ENCODE measurements at places on chromosomes 4 and X.

DNA sequence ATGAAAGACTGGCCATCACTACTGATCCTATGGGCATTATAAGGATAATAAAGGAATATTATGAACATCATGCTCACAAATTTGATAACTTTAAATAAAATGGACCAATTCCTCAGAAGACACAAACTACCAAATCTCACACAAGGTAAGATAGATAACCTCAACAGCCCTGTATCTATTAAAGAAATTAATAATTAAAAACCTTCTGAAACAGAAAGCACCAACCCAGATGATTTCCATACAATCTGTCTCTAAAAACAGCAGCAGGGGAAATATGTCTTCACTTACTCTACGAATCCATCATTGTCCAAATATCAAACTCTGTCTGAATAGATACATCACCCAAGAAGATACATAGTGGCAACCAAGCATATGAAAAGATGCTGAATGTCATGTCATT, 55.2 kb downstream of the LCORL start:
- DNase-seq: no peak

DNA sequence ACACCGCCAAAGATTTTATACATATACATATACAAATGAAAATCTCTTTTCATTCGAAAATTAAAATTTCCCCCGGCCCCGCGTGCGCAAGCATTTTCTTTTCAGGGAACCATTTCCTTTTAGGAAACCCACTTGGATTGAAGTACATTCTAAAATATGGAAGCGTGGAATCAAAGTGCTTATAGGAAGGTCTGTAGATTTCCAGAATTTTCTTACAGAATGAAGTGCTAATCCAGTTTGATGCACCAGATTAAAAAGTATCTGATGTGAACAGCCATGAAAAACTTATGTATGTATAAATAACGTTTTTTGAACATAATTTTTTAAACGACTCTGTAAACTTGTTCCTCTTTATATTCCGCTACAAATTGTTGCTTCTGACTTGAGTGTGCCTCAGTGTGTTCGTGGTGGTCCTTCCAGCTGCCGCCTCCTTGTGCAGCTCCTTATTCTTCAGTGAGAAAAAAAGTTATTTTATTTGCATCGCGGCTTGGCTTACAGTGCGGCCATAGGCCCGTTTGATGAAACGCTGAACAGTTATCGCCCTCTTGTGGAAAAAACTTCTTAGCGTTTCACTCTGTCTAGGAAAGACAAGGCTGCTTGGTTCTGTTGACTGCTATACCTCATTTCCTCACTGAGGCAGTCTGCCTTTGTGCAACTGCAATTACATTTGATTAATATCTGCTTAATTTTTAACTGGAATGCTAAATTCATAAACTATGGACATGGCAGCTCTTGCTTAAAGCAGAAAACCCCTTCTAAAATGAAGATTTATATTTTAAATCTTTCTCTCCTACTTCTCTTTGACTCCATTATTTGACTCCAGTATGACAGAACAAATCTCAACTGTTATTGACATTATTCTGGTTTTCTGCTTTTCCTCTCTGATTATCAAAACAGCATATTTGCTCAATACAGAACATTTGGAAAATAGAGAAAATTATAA, 4.7 kb upstream of the NKX6-1 start:
- DNase-seq: no peak

DNA sequence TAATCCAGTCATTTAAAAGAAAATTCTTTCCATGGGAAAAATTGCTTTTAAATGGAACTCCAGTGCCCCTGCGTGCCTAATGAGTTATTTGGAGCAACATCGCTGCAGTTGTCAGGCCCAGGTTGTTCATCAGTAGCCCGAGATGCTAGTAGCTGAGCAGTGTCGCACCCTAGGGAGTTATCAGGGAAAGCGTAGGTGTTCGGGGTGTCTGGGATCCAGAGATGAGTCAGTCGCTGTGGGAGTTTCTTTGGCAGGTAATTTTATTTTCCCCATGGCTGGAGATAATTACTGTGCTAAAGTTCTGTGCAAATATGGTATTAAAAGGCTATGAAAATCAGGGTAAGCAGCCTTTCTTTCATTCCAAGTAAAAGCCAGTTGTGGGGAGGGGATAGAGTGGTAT, 49.4 kb downstream of the ANXA3 start:
- no peak for DNase-seq

- no peak for DNase-seq
Observed at GRCh38 chr4:24887881-24888430, 24.9 kb downstream of the CCDC149 start.

DNA sequence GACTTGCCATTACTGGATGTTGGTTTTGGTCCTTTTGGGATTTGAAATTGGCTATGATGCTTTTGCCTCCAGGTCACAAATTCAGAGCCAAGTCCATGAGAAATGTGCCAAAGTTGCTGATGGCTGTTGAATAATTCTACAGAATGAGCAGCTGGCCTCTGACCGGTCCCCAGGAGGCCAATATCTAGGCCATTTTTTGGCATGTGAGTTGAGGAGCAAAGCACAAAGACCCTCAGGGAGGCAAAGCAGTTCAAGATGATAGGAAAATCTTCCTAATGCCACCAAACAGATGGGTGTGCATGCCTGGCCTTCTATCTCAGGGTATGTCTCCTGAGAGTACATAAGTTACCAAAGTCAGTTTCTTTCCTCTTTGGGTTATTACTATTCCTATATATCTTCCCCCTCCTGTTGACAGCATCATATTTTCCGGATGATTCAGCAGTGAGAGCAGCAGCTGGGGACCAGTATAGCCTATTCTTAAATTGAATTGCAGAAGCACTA, 44.4 kb downstream of the SEL1L3 start:
- no peak for DNase-seq

DNA sequence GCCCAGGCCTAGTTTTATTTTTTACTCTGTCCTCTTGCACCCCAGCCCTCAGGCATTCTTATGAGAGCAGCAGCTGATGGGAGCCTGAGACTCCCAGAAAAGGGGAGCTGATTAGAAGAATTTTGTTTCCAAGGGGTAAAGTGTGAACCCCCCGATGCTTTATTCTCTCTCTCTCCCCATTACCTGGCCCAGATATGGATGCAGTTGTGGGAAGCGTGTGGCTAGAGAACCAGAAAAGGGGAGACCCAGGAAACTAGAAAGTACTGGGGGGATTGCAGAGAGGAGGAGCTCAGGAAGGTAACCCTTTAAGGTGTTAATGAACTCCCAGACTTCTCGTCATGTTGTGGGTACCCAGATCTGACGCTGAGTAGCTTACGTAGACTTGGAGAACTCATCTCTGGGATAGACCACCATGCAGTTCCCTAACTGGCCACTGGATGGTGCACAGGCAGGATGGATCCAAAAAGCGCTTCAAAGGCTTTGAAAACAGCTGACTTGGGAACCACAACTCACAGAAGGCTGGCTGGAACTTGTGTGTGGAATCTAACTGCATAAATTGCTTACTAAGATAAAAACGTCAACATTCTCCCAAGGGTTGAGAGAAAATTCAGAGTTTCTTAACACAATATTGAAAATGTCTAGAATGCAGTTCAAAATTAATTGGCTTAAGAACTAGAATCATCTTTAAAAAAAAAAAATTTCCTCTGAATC, 64.7 kb downstream of the TBC1D14 start:
- DNase-seq: peak; percentile 89

GRCh38 chr4:6095023-6095752, 77.0 kb upstream of the C4orf50 start:
- DNase-seq: no peak

- DNase-seq: no peak
Observed at GRCh38 chr4:169940460-169940859, 85.7 kb downstream of the MFAP3L start.

DNA sequence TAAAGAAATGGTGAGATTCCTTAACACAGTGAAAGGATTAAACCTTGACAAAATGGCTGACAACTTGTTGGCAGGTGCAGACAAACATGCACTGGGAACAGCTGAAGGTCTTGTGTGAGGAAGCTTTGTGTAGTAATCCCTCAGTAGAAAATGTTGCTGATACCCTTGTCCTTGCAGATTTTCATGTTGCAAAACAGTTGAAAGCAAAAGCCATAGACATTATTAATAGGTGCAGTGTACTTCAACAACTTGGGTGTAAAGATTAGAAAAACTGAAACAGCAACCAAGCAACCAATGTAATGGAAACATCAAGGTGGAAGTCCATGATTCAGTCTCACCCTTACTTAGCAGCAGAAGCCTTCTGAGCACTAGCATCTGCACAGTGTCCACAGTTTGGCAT, 29.8 kb downstream of the UGT2B7 start:
- no peak for DNase-seq

GRCh38 chr4:40118861-40119260, 62.2 kb downstream of the N4BP2 start:
- no peak for DNase-seq

DNA sequence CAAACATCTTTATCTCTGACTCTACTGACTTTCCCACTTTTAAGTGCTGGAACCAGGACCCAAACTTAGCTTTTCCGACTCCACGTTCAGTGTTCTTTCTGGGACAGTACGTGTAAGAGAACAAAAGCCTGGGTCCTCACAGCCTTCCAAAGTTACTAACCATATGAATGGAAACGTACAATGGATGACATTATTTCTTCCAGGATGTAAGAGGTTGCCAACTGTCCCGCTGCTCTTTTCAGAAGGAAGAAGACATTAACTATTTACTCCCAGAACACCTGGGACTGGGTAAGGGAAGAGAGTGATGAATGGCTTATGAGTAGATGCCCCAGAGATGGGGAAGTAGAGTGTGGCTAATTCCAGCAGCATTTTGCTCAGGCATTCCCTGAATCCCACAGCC, 114.7 kb downstream of the TRAPPC11 start:
- no peak for DNase-seq

DNA sequence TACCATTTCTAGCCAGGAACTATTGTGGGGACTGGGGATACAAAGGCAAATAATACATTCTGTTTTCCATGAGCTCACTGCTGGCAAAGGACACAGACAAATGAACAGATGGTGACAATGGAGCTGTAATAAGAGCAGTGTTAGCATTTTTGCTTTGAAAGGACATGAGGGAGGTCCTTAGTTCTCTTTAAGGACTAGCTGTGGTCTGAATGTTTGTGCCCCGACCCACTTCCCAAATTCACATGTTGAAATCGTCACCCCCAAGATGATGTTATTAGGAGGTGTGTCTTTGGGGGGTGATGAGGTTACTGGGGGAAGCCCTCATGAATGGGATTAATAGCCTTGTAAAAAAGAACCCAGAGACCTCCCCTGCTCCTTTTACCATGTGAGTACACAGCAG, 30.3 kb downstream of the CCNG2 start:
- DNase-seq: no peak

GRCh38 chr4:123651066-123651465, 254.5 kb downstream of the SPRY1 start:
- DNase-seq: no peak

- no peak for DNase-seq
Observed at GRCh38 chrX:106621836-106622235, 10.1 kb downstream of the RADX start.

- no peak for DNase-seq
Observed at GRCh38 chr4:101022151-101023024, 324.9 kb downstream of the PPP3CA start.

- no peak for DNase-seq
Observed at GRCh38 chr4:123783151-123783790, 386.7 kb downstream of the SPRY1 start.

- DNase-seq: no peak
Observed at GRCh38 chrX:100880368-100880767, 6.2 kb upstream of the NOX1 start.

DNA sequence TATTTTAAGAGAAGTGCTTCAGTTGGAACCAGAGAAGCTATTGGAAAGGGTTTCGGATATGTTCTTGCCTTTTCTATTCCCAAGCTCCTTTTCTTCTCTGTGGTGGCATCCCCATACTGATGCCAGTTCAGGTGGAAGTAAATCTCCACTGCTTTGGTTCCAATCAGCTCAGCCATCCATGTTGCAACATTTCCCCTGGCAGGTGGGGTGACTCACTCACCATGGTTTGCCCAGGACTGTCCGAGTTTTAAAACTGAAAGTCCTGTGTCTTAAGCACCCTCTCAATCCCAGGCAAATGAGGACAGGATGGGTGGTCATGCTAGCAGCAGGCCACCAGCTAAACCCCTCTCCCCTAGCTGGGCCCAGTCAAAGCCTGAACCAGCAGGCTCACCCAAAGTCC, 15.1 kb downstream of the RAI2 start:
- DNase-seq: no peak

DNA sequence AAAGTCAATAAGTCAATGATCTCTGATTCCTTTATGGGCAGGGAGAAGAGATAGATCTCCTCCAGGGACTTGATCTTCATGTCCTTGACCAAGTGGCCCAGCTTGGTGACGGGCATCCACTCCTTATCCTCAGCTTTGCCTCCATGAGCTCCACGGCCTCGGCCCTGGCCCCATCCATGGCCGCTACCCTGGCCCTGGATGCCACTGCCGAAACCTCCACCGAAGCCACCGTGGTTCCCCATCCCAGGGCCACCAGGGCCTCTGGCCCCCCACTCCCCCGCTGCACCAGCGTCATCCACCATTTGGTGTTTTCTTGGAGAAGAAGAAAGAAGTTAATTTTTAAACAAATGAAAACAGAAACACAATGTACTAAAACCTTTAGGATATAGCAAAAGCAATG, 518.1 kb downstream of the GRXCR1 start:
- no peak for DNase-seq

- DNase-seq: peak; percentile 47
Observed at GRCh38 chrX:47232803-47233332, at the start of gene USP11. Gene USP11 (plus strand): TSS chrX:47233009. CDS start chrX:47233044, 35 bp downstream.

DNA sequence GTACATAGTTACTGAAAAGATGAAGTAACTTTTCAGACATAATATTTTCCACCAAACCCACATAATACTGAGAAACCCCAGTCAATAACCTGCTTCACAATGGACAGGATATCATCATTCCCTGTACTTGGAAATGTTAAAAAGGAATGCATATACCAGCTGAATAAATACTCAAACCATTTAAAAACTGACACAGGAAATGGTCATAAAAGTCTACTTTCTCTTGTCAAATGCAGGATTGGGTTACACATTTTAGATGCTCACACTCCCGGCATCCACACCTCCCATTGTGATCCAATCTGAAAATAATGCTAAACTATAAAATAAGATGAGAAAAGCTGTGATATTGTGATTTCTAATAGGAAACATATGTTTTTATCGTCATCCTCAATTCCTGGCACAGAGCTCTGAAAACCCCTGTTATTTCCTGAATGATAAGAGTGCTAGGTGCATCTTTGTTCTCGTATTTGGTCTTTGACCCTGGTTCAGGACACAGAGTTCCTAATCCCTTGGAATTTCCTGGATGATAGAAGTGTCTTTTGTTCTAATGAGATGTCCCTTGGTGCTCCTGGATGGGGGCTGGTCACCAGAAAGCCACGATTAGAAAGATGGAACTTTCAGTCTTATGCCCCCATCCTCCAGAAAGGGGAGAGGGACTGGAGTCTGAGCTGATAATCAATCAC, 821.3 kb downstream of the TRIML1 start:
- DNase-seq: no peak

- no peak for DNase-seq
Observed at GRCh38 chr4:2393353-2394270, 24.8 kb downstream of the ZFYVE28 start.

GRCh38 chr4:171340258-171340657, 472.9 kb upstream of the GALNTL6 start:
- no peak for DNase-seq

GRCh38 chrX:136146614-136147314, 569 bp upstream of the FHL1 start:
- no peak for DNase-seq

- DNase-seq: no peak
Observed at GRCh38 chrX:10142041-10142599, 14.7 kb upstream of the CLCN4 start.

- no peak for DNase-seq
Observed at GRCh38 chrX:90883479-90883878, 551.2 kb upstream of the PABPC5 start.
